ENCODE measurements at places on chromosomes 2 and 18. TPM values are rescaled to one million over a fixed set of nuclear protein-coding genes. Genes with fewer than 3 reads are reported as not detected.

DNA sequence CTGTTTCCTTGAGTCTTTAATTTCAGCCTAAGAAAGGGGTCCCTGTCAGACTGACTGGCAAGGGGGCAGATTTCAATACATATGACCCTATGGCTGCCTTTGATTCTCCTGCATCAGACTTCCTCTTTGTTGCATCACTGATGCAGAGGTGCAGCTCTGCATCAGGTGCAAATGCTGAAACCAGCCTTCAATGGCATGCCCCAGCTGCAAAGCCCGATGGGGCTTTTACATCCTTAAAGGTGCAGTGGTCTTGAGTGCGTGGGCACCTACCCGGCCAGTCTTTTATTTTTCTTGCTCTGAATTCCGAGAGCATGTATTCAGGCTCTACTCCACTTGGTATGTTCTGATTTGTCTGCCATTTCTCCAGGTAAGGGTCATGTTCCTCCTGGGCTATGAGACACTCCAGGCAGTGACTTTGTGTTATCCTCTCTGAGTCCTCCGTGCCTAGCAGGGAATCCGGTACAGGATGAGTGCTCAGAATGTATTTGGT, 169.5 kb downstream of the MYCN start:
- H3K27me3 ChIP-seq, result no peaks in the 10 kb centered on the region
- H3K4me1 ChIP-seq, result peaks cover 27% of the 10 kb centered on the region
- H3K27ac ChIP-seq, result no peak overlapping the region
- no peaks in the 10 kb centered on the region for H3K36me3 ChIP-seq
- no peak overlapping the region for H3K4me3 ChIP-seq

Gene TRIM54
- not detected for total RNA-seq

Gene AOX1
- total RNA-seq, result 6.4 TPM

DNA sequence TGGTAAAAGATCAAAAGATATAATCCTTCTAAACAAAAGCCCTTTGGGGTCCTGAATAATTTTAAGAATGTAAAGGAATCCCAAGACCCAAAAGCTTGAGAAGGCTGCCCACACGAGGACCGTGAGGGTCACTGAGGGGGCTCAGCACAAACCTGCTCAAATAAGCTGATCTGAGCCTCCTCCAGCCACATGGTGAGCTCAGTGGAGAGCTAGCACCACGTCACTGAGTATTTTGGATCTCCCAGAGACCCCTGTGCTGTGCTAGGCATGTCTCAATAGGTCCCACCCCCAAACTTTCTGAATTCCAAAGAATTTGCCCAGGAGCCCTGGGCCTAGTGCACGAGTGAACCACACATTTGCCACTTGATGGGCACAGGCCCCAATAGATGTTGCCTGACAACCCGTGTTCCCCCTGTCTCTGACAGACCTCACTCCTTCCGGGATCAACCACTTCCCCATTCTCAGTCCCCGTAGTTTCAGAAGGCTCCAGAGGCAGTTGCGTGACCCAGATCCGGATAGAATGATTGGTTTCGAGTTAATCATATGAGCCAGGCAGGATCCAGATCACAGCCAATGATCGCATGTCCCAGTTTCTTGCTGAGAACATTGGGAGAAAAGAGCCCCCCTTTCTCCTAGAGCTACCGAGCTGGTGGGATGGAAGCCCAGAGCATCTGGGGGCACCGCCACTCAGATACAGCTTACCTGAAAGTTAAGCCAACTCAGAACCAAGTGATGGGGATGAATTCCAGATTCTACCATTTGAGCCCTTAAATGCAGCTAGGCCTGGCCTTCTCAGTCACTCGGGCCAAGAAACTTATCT, 203.8 kb downstream of the TNS1 start:
- H3K27ac ChIP-seq, result no peak overlapping the region
- H3K4me3 ChIP-seq, result no peak overlapping the region
- no peaks in the 10 kb centered on the region for H3K36me3 ChIP-seq

GRCh38 chr2:136255127-136255526, 137.2 kb upstream of the CXCR4 start:
- no peaks in the 10 kb centered on the region for H3K36me3 ChIP-seq
- peaks cover 8% of the 10 kb centered on the region for H3K27me3 ChIP-seq
- no peak overlapping the region for H3K4me3 ChIP-seq
- DNase-seq, result no peak
- peaks cover 12% of the 10 kb centered on the region for H3K4me1 ChIP-seq
- no peak overlapping the region for H3K27ac ChIP-seq

Gene SLC9A4
- 3.1 TPM for total RNA-seq

GRCh38 chr2:144678736-144679135, 158.8 kb upstream of the ZEB2 start:
- peaks cover 14% of the 10 kb centered on the region for H3K4me1 ChIP-seq
- peaks cover 16% of the 10 kb centered on the region for H3K27me3 ChIP-seq
- no peak overlapping the region for H3K4me3 ChIP-seq
- DNase-seq, result no peak
- no peak overlapping the region for H3K27ac ChIP-seq
- no peaks in the 10 kb centered on the region for H3K36me3 ChIP-seq

Gene DNAH7
- 1.4 TPM for total RNA-seq

DNA sequence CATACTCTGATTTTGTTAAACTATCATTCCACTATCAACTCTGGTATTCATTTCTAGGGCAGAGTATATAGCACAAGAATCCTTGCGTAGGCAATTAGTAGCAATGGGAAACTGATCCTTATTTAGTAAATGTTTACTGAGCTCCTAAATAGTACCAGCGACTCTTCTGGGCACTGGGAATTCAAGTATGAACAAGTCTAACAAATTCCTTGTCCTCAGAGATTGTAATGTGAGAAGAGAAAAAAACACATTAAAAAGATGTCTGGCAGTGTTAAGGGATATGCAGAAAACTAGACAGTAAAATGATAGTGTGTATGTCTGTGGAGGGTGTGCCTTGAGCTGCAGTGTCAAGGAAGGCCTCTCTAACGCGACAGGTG, 721 bp downstream of the METTL5 start:
- H3K36me3 ChIP-seq, result peaks cover 8% of the 10 kb centered on the region
- H3K27me3 ChIP-seq, result no peaks in the 10 kb centered on the region
- H3K27ac ChIP-seq, result peak overlapping the region; percentile 82
- H3K4me3 ChIP-seq, result peak overlapping the region; percentile 93
- H3K4me1 ChIP-seq, result peaks cover 34% of the 10 kb centered on the region

DNA sequence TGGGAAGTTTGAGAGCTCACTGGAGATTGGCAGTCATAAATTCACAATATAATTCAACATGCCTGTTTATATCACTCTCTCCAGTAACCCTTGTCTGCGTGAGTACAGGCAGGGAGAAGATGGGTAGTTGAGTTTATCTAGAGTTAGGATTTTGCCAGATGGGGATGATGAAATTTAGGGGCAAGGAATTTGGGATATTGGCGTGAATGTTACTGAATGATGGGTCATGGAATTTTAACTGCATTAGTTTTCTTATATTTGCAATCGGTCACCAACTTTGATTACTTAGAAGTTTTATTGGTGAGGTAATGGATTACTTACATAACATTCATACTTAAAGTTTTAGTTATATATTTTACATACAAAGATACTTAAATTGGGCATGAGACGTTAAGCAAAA, 35.1 kb downstream of the SANBR start:
- no peak for DNase-seq
- H3K27me3 ChIP-seq, result no peaks in the 10 kb centered on the region

Gene FSHR
- not detected for total RNA-seq

GRCh38 chr2:22826703-22827102, 558.3 kb upstream of the KLHL29 start:
- DNase-seq, result no peak
- peaks cover 3% of the 10 kb centered on the region for H3K27me3 ChIP-seq
- H3K4me1 ChIP-seq, result no peaks in the 10 kb centered on the region
- no peak overlapping the region for H3K27ac ChIP-seq

GRCh38 chr2:58930537-58930936, 689.4 kb upstream of the FANCL start:
- H3K4me3 ChIP-seq, result no peak overlapping the region
- H3K27ac ChIP-seq, result no peak overlapping the region
- no peaks in the 10 kb centered on the region for H3K4me1 ChIP-seq
- no peak for DNase-seq
- H3K36me3 ChIP-seq, result no peaks in the 10 kb centered on the region

DNA sequence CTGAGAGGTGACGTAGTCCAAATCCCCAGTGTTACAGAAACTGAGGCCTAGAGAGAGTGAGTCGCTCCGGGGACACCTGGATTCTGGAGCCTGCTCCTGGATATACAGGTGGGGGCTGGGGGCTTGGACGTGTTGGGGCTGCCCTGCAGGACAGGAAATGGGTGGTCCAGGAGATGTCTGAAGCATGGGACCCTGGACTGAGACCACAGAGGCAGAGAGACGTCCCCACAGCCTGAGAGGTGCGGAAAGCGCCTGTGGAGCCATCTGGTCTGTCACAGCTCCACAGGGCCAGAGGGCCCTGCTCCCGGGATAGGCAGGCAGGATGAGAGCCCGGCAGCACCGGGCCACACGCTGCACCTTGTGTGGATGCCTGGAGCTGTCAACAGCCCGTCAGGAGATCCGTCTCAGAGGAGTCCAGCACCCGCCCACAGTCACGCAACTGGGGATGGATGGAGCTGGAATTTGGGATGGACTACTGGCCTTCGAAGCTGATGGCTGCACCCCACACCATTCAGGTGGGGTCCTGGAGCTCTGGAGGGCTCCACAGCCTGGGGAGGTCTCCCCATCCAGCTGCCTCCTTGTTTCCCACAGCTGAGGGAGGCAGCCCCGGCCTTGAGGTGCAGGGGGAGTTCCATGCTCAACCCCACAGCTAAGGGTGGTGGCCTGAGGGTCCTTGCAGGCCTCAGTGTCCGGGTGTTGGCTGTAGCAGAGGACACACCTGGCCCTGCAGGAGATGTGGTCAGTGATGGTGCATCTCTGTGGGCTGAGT, 303.0 kb downstream of the NDUFA10 start:
- H3K4me3 ChIP-seq, result no peak overlapping the region
- H3K36me3 ChIP-seq, result no peaks in the 10 kb centered on the region
- peak; percentile 64 for DNase-seq
- H3K27me3 ChIP-seq, result no peaks in the 10 kb centered on the region
- peaks cover 6% of the 10 kb centered on the region for H3K4me1 ChIP-seq

DNA sequence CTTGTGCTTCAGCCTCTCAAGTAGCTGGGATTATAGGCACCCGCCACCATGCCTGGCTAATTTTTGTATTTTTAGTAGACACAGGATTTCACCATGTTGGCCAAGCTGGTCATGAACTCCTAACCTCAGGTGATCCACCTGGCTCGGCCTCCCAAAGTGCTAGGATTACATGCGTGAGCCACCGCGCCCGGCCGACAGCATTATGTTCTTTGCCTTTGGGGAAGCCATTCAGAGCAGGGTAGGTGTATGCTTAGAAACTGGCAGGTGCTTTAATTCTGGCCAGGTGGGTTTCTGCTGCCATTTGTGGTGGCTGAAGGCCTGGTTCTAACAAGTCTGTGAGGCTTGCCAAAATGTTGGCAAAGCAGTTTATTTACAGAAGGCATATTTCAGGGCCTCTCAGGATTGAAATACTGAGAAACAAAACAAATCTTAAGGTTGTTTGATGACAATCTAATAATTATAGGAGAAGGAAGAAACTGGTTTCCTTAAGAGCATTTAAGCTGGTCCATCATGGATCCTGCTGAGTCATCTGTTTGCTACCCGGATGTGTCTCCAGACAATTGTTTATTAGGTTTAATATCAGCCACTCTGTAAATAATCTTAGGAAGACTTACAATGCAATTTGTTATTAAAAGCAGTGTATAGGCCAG, 16.0 kb downstream of the SLC20A1 start:
- no peak for DNase-seq
- H3K36me3 ChIP-seq, result peaks cover 57% of the 10 kb centered on the region
- no peak overlapping the region for H3K4me3 ChIP-seq
- peaks cover 3% of the 10 kb centered on the region for H3K4me1 ChIP-seq

GRCh38 chr18:3690764-3691066, 240.7 kb downstream of the TGIF1 start:
- no peak overlapping the region for H3K27ac ChIP-seq
- no peaks in the 10 kb centered on the region for H3K36me3 ChIP-seq
- peaks cover 20% of the 10 kb centered on the region for H3K4me1 ChIP-seq
- no peak for DNase-seq

DNA sequence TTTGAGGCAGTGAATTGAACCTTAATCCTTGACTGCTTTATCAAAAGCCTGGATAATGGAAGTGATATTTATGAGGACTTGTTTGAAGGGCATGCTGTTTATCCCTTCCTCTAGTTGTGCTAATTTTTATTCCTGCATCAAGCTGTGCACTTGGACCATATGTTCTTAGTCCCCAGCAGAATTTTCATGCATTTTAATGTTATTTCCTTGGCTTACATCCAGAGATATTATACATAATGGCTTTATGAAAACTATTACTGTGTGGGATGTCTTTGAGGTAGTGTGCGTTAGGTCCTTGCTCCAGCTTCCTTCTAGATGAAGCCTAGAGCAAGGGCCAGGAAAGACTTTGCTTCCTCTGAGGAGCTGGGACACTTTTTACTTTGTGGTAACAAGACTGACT, 378.4 kb downstream of the LPIN1 start:
- no peaks in the 10 kb centered on the region for H3K27me3 ChIP-seq
- no peaks in the 10 kb centered on the region for H3K4me1 ChIP-seq
- no peak overlapping the region for H3K4me3 ChIP-seq

Gene RGPD6
- 13.7 TPM for total RNA-seq

DNA sequence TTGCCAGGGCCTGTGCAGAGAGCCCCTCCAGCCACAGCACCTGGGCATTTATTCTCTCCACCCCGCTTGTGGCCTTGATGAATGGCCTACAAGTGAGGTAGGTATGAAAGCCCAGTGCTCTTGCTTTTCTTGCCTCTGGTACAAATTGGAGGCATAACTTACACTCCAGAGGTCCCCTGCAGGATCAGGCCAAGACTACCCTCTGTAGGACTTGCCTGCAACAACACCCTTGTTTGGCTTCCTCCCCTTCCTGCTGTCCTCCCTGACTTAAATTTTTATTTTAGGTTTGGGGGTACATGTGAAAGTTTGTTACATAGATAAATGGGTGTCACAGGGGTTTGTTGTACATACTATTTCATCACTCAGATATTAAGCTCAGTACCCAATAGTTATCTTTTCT, 95.7 kb downstream of the CDC42EP3 start:
- no peak for DNase-seq
- H3K4me3 ChIP-seq, result no peak overlapping the region
- H3K27me3 ChIP-seq, result no peaks in the 10 kb centered on the region
- no peak overlapping the region for H3K27ac ChIP-seq
- H3K4me1 ChIP-seq, result peaks cover 6% of the 10 kb centered on the region

GRCh38 chr2:155944218-155944617, 388.3 kb downstream of the NR4A2 start:
- DNase-seq, result no peak
- no peaks in the 10 kb centered on the region for H3K4me1 ChIP-seq
- no peak overlapping the region for H3K4me3 ChIP-seq

Gene ZNF385B
- total RNA-seq, result 1.1 TPM

Gene SF3B6
- 102 TPM for total RNA-seq

- H3K27ac ChIP-seq, result no peak overlapping the region
- no peak for DNase-seq
- H3K4me1 ChIP-seq, result no peaks in the 10 kb centered on the region
- H3K27me3 ChIP-seq, result peaks cover 6% of the 10 kb centered on the region
- H3K36me3 ChIP-seq, result no peaks in the 10 kb centered on the region
Observed at GRCh38 chr2:118936936-118937335, 5.1 kb upstream of the MARCO start.
